ENCODE measurements at places on chromosomes 6 and 20.

GRCh38 chr6:51505434-51505833 lies 582.0 kb downstream of the PKHD1 start:
- no peaks in the 10 kb centered on the region for H3K27me3 ChIP-seq
- no peak overlapping the region for H3K27ac ChIP-seq
- H3K36me3 ChIP-seq, result no peaks in the 10 kb centered on the region
- H3K4me3 ChIP-seq, result no peak overlapping the region
- no peaks in the 10 kb centered on the region for H3K4me1 ChIP-seq

GRCh38 chr6:155177363-155177961 lies 86.4 kb upstream of the CLDN20 start:
- no peaks in the 10 kb centered on the region for H3K36me3 ChIP-seq
- H3K27me3 ChIP-seq, result no peaks in the 10 kb centered on the region
- H3K27ac ChIP-seq, result no peak overlapping the region

GRCh38 chr20:21521596-21522480 lies 8.0 kb upstream of the NKX2-2 start:
- no peaks in the 10 kb centered on the region for H3K4me1 ChIP-seq
- H3K27ac ChIP-seq, result no peak overlapping the region
- DNase-seq, result no peak
- H3K4me3 ChIP-seq, result no peak overlapping the region

DNA sequence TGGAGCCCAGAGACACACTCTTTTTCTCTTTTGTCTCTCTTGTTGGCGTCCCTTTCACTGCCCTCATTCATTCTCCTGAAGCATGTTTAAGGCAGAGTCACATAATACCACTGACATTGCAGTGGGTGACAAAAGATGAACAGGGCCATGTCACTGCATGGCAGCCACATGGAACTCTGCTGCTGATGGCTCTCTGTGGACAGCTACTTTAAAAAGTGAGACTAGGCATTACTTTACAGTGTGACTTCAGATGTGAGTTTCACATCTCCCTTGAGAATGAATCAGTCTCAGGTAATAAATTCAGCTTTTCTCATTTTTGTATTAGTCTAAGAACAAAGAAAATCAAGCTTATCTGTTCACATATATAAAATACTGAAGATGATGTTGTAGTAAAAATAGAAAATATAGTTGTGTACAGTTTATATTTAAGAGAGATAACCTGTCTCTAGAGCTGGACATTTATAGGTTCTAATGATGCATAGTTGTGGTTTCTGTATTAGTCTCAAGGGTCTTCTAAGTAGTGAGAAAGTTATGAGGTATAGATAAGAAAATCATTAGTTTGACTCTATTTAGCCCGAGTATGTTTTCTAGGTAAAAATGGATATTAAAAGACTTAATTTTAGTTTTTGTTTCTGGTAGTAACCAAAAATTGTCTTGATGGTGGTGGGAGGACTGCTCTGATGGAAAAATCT lies 6.1 kb downstream of the MRS2 start:
- H3K4me3 ChIP-seq, result no peak overlapping the region
- DNase-seq, result no peak
- no peak overlapping the region for H3K27ac ChIP-seq
- H3K36me3 ChIP-seq, result peaks cover 40% of the 10 kb centered on the region

GRCh38 chr20:3106658-3107463 lies 22.3 kb upstream of the AVP start:
- no peak for DNase-seq
- H3K36me3 ChIP-seq, result no peaks in the 10 kb centered on the region
- H3K4me1 ChIP-seq, result no peaks in the 10 kb centered on the region
- no peaks in the 10 kb centered on the region for H3K27me3 ChIP-seq
- H3K27ac ChIP-seq, result no peak overlapping the region

Measured in GM23248 (cell line).